ENCODE measurements at places on chromosomes 2 and 18.

DNA sequence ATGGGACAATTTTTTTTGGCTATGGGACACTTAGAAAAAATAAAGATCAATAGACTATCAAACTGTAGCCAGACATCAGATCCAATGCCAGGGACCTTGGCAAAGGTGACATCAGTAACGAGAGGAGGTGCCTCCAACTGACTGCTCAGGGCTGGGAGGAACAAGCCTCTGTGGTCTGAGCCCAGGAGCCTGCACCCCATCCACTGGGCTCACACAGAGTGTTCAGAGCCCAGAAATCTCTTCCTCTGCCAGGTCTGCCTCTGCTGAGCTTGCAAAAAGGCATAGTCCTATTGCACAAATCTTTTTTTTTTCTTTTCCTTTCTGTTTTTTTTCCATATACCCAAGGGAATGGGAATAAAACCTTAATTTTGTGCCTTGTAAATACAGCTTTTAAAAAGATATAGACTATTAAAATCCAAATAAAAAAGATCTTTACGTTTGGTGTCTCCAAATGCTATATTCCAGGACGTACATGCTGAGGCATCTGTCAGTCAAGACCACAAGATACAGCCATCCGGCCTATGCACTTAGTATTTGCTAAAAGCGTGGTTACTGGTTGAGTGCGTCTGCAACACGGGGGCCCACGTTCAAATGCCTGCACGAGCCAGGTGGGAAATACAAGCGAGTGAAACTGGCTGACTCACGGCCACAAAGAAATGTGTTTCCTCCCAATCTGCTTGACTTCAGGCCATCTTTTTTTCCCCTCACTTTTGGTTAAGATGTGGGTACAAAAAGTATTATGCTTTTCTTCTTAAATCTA is 7.8 kb upstream of the ARHGAP25 start:
- DNase-seq, result no peak

- no peak for DNase-seq
Measured at GRCh38 chr18:49227441-49228165, 232.8 kb downstream of the DYM start.

- peak; percentile 71 for DNase-seq
Measured at GRCh38 chr18:51196118-51196810, 1.2 kb downstream of the MEX3C start.

GRCh38 chr2:71608034-71608433 is 154.7 kb downstream of the DYSF start:
- no peak for DNase-seq

DNA sequence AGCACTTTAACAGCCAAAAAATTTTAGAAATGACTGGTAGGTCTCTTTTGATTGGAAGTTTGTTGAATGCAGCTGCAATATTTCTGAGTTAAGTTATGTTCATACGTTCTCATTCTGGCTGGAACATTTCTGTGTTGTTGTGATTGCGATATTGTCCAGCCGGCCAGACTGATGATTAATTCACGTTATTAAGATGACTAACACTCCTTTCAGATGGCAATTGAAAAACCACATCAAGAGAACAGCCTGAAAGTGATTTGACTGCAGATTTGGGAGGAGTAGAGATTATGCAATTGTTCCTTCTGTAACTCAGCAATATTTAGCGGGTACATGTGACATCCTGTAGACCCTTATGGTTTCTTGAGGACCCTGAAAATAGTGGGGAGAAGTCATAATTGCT is 133.7 kb downstream of the FBXO15 start:
- DNase-seq, result peak; percentile 20

GRCh38 chr2:217691920-217692666 is 310.7 kb downstream of the TNS1 start:
- peak; percentile 89 for DNase-seq

DNA sequence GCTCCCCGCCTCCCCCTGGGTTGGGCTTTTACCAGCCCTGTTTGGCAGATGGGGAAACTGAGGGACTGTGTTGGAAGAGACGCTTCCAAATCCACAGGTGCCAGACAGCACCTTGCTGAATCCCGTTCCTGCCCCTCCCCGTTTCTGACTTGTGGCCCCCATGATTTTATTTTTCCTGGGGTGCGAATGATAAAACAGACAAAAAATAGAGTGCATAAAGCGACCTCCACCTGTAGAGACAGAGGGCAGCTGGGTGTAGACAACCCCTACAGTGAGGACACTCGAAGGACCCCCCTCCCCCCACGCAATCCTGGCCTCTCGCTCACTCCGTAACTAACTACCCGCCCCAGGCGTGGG is 2.2 kb upstream of the CTDSP1 start:
- no peak for DNase-seq
